ENCODE measurements at places on chromosomes 13 and 19.

DNA sequence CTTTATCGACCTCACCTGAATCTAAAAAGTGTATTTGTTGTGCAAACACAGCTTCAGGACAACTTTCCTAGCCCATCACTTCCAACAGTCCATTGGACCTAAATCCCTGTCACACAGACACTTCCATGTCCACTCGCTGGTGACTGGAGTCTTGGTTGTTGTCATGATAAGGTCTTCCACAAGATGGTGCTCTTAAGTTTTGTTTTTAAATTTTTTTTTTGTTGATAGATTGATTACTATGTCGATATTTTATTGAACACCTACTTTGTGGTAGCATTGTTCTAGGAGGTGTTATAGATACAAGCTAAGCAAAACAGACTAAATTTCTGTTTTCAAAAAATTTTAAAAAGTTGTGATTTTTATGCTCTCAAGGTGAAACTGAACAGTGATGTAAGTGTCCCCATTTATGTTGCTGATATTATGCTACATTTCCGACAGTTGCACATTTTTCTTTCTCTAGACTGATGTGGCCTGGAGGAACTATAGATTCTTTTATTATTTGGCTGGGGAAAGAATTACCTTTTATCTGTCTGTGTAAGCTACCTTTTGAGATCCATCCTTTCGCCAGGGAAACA, 8.1 kb upstream of the ERICH6B start:
- peak; percentile 33 for DNase-seq

DNA sequence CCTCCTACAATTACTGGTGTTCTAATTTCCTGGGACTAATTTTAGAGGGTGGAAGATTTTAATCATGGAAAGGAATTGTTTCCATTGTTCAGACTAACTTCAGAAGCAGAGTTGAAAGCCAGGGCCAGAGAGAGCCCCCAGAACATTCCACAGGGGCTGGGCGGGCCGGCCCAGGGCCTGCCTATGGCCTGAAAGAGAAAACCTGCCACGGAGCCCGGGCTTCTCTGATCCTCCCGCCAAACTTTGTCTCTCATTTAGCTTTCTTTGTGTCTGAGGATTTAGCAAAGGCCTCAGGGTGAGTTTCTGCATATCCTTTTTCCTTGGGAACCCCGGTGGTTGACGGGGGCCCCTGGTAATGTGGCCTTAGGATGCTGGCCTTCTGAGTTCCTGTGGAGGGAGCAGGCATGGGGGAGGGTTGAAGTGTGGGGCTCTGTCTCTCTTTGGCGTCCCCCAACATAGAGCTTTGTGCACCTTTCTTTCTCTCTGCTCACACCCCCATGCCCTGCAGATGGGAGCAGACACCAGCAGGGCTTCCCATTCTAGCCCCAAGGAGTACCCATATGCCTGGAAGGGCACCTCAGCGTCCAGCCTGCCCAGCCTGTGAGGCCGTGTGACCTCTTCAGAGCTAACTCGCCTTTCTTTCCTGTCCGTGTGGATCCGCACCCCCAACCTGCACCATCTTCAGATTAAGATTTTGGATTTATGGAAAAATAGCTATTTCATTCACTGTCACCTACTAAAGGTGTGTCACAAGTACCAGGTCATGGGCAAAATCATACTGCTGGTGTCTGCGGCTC, 539.5 kb downstream of the FGF9 start:
- DNase-seq, result no peak

- no peak for DNase-seq
Measured at GRCh38 chr19:38839816-38840582, 8.4 kb upstream of the ECH1 start.

GRCh38 chr13:48304143-48304876, 759 bp downstream of the RB1 start:
- no peak for DNase-seq

- DNase-seq, result no peak
Measured at GRCh38 chr13:62093984-62094780, 678.5 kb upstream of the PCDH20 start.

DNA sequence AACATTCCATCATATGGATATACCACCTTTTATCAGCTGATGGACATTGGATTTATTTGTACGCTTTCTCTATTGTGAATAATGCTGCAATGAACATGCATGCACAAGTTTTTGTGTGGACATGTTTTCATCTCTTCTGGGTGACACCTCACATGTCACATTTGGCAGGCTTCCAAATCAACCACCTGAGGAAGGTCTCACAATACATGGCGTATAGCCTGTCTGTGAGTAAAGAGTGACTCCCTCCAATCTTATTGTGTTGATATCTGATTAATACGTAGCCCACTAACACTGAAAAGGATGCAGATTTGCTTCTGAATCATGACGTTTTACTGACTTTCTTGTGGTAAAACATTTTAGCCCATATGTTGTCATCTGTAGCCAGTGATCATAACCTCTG, 61.1 kb downstream of the SLC15A1 start:
- DNase-seq, result no peak

DNA sequence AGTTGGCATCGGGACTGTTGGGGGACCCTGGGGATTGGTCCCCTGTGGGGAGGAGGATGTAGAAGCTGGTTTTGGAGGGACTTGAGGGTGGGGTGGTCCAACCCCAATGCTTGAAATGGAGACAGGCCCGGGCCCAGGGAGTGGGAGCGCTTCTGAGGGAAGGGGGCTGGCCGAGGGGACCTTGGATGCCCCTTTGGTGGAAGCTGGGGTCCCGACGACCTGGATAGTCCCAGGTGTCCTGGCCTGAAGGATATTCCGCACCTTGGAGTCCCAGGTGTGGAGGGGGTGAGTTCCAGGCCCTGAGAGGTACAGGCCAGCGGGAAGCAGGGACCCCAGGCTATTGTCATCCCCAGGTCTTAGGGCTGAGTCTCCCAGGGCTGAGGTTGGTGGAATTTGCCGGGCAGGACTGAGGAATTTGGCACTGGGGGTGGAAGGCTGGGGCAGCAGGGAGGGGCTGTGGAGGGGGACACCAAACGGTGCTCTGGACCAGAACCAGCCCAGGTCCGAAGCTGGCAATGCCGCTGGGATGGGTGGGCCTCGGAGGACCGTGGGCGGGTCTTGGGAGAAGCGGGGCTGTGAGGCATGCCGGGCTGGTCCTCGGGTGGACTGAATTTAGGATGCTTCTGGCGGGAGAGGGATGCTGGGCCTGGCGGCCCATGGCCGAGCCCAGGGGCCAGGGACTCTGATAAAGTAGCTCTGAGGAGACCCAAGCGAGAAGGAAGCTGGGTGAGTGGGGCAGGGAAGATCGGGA, 1.8 kb downstream of the HDGFL2 start:
- no peak for DNase-seq
